AG04450 (cell line): ENCODE measurements at places on chromosomes 7 and 10.

DNA sequence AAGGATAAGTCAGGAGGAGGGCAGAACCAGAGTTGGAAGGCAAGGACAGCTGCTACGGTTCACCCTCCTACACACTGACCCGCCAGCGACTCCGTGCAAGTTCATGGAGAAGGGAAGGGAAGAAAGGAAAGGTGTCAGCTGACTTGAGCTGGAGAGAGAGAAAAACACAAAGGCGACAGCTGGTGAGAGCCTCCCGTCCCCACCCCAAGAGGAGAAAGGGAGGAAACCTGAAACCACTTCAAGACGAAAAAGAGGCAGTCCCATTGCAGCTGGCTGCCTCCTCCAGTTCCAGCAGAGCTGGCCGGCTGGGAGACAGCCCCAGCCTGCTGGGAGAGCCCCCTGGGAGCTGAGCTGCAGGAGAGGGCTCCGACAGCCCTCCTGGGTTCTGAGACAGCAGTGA, 75.2 kb downstream of the PARD3 start:
- peak; percentile 77 for DNase-seq

GRCh38 chr7:3056234-3057065, 12.8 kb upstream of the CARD11 start:
- no peak for DNase-seq

DNA sequence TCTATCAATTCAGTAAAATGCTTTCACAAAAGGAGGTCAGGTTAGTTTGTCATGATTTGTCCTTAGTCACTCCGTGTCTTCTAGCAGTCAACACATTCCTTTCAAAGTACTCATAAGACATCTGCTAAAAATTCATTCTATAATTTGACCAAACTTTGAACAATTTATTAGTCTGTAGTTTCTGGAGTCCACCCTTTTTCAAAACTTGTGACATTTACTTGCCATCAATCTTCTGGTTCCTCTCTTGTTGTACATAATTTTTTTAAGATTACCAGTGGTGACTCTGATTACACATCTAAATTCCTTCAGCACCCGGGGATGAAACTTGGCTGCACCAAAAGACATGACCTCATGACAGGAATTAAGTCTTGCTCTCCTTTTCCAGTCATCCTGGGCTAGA, 130.1 kb downstream of the NEBL start:
- no peak for DNase-seq

DNA sequence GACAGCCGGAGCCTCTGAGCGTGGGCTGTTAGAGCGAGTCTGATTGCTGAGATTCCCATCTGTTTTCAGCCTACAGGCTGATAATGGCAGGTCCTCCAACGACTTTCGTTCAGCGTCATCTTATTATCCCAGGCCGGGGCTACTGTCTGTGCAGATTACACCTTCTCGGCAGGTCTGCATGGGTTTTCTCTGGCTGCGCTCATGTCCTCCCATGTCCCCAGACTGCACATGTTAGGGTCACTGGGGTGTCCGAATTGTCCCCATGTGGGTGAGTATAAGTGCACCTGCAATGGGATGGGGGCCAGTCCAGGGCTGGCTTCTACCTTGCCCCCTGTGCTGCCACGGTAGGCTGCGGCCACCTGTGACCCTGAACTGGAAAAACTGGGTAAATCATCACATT, 257.8 kb downstream of the COBL start:
- no peak for DNase-seq

GRCh38 chr10:33129996-33130386, 172.0 kb upstream of the ITGB1 start:
- peak; percentile 83 for DNase-seq

- DNase-seq = no peak
Measured at GRCh38 chr7:129210989-129211312, 13.9 kb upstream of the AHCYL2 start.

DNA sequence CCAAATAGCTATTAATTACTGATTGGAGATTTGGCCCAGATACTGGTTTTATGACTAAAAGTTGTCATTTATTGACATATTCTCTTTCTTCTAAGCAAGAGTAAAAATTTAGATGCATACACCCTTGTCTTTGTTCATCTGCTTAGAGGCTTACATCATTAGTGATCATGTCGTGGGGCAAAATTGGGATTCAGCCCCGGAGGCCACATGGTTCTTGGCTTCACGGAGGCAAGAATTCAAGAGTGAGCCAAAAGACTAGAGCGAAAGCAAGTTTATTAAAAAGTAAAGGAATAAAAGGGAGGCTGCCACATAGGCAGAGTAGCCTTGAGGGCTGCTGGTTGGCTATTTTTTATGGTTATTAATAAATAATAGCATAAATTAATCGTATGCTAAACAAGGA, 41.1 kb downstream of the MINPP1 start:
- DNase-seq = no peak

- DNase-seq = no peak
Measured at GRCh38 chr10:132192991-132193665, 6.4 kb downstream of the DPYSL4 start.

- no peak for DNase-seq
Measured at GRCh38 chr7:111495173-111495810, 67.0 kb downstream of the IMMP2L start.

DNA sequence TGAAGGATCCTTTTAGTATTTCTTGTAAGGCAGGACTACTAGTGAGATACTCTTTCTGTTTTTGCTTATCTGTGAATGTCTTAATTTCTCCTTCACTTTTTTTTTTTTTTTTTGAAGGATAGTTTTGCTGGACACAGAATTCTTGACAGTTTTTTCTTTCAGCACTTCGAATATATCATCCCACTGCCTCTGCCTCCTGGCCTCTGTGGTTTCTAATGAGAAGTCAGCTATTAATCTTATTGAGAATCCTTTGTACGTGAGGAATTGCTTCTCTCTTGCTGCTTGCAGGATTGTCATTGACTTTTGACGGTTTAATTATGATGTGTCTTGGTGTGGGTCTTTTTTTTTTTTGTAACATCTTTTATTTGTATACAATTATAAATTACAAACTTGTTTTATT, 12.6 kb upstream of the WAC start:
- no peak for DNase-seq

DNA sequence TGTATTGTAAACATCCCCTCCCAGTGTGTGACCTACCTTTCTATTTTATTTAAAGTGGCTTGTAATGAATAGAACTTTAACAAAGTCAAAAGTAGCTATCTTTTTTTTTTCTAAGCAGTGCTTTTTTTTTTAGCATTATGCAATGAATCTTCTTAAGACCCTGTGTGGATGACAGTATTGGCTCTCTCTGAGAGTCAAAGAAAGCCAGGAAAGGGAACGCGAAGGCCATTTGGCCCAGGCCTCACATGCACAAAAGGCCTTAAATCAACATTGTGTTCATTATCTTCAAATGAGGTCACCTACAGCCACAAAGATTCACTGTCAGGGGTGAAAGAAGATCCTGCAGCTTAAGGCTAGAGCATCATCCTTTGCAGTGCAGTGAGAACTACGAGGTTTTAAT, 721.5 kb downstream of the GRID1 start:
- DNase-seq = no peak

DNA sequence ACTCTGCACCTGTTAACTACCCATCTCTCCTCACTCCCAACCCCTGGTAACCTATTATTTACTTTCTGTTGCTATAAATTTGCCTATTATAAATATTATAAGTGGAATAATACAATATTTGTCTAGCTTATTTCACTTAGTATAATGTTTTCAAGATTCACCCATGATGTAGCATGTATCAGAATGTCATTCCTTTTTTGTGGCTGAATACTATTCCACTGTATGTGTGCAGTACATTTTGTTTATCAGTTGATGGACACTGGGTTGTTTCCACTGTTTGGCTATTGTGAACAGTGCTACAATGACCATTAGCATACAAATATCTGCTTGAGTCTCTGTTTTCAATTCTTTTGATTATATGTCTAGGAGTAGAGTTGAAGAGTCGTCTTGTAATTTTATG, 92.8 kb upstream of the KAT6B start:
- no peak for DNase-seq

- no peak for DNase-seq
Measured at GRCh38 chr7:45268013-45268412, 110.4 kb downstream of the RAMP3 start.

- no peak for DNase-seq
Measured at GRCh38 chr7:116877443-116878217, 15.2 kb downstream of the CAPZA2 start.

GRCh38 chr7:3103614-3104398, 60.1 kb upstream of the CARD11 start:
- DNase-seq = no peak

- DNase-seq = no peak
Measured at GRCh38 chr7:42527004-42527403, 290.0 kb upstream of the GLI3 start.

DNA sequence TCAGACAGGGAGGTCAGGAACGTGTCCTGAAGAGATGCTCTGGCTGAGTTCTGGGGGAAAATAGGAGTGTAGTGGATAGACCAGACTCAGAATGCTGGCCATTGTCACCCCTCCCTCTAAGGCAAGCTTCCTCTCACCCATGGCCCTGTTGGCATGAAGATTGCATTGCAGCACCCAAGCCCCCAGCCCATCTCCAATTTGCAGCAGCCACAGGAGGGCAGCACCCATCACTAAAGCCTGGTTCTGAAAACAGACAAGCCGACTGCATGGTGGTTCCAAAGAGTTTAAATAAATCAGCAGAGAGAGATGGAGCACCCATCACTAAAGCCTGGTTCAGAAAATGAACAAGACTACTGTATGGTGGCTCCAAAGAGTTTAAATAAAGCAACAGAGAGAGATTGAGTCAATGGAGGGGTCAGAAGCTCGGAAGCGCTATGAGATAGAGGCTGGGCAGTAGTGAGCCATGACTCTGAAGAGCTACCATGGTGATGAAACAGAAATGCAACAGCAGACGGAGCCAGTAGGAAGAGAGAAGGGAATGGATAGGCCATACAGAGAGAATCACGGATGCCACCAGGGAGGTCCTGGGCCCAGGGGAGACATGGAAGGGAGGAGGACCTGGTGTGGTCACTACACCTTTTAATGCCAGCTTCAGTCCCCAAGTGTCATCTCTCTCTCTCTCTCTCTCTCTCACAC, 237.9 kb upstream of the MYO3A start:
- no peak for DNase-seq

DNA sequence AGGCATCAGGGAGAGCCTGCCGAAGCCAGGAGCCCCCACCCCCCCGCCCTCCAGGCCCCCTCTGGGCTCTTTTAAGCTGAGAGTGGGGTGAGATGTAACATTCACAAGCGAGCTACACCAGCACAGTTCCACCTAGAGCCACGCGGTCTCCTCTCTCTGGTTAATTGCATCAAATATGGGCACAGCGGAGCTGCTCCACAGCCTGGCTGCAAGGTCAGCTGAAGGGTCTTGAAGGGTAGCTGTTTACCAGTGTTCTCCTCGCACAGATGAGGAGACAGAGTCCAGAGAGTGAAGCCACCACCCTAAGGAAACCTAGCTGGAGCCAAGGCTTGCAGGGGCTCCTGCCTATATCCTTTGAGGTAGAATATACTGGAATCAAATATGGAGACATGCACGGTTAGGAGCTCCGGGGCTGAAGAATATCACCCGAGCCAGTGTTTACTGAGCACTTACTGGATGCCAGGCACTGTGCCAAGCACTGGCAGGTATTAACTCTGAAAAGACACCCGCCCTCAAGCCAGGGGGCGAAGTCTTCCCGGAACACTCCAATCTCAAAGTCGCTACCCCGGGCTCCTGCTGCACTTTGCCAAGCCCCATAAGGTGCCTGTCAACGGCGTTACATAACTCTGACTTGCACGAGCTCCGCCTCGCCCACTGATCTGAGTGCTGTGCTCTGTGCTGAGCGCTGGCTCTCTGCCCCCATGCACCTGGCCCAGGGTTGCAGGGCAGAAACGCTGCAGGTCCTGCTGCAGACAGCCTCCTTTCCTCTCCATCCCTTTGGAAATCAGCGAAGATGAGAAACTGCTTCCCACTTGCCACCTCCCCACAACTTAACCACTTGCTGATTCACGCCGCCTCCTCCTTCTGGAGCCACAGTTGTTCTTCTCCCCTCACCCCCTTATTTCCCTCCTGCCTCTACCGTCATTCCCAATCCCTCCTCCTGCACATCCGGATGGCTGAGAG, 5.4 kb downstream of the CHST15 start:
- DNase-seq = no peak

DNA sequence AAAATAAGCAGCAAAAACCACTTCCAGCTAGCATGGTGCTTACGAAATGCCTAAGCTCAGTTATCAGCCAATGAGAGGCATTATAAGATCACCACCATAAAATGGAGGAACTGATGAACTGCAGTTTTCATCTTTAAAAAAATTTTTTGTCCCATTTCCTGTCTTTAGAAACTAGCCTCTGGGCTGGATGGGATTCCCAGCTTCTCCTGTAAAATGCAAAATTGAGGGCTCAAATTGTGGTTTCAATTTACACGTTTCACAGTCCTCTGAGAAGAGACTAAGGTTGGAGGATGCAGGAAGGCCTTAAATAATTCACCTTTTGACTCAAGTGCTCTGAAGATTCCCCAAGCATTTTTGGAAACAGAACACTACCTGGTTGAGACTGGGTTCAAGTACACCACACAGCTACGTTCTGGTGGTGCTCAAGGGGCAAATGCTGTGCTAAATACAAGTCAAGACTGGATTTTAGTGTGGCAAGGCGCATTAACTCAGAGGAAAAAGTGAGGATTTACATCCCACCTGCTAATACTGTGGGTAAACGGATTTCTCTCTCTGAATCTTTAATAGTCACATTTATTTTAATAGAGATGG, 951 bp downstream of the ZNF25 start:
- DNase-seq = no peak

- no peak for DNase-seq
Measured at GRCh38 chr7:104552102-104552501, 223.7 kb downstream of the LHFPL3 start.

GRCh38 chr10:29109707-29110571, 178.9 kb upstream of the LYZL1 start:
- no peak for DNase-seq

GRCh38 chr7:135186841-135187253, 16.3 kb upstream of the CYREN start:
- no peak for DNase-seq

- no peak for DNase-seq
Measured at GRCh38 chr7:157405914-157406810, 69.4 kb downstream of the DNAJB6 start.

- no peak for DNase-seq
Measured at GRCh38 chr7:143405173-143406001, 3.3 kb downstream of the EPHA1 start.

- no peak for DNase-seq
Measured at GRCh38 chr10:79418274-79418673, 27.1 kb downstream of the ZCCHC24 start.
